ENCODE measurements at places on chromosomes 12 and 14.

DNA sequence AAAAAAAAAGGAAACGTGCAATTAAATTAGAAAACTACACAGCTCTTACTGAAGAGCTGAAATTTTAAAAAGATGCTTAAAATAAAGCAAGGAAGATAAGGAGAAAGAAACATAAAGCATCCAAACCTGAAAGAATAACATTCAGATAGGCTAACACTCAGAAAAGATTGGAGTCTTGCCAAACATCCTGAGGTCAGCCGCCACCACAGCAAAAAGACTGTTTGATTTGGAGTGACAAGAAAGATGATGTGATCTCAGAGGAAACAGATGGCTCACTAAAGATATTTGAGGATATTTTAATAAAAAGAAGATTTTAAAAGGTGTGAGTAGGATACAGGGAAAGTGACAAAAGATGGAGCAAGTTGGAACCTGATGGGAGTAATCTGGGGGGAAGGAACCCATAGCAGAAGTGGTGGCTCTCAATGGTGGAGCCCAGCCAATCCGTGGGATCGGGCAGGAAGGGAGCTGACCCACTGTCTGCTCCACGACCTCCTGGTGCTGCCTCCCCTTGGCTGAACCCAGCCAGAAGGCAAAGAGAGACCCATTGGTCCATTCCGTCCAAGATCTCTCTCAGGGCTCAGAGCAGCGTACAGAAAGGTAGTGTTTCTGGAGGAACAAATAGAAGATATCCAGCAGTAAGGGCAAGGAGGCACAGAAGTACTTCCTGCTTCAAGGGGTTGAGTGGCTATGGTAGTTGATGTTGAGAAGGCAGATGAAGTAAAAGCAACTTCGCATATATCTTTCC is 469.6 kb downstream of the RGS6 start:
- no peak for DNase-seq

- no peak for DNase-seq
Measured at GRCh38 chr12:90245391-90245790, 536.8 kb upstream of the ATP2B1 start.

DNA sequence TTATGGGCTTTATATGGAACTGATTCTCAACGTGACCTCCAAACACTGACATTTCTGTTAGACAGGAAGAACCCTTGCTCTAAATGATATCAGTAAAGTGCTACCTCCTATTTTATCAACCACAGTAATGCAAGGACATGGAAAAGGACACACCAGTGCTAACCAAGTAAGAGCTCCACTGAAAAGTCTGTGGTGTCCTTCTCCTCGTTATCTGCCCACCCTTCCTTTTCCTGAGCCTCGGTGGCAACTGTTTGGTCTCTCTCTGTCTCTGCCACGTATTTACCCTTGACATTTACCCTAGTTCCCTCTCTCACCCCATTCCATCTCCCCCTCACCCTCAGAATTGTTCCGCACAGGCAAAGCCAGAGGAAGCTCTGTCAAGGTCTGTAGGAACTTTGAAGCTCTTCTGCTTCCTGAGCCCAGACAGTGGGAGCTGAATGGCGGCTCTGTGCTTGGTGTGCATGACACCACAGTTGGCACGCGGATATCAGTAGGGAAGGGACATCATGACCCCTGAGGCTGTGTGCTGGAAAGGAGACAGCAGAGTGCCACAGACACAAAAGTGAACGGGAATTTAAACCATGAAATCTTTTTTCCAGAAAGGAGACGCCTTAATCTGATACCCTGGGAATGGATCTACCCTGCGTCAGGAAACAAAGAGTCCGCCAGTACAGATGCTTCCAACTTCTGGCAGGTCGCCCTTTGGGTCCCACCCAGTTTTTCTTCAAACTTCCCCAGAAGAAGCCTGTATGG is 50.8 kb downstream of the NTN4 start:
- DNase-seq, result no peak

DNA sequence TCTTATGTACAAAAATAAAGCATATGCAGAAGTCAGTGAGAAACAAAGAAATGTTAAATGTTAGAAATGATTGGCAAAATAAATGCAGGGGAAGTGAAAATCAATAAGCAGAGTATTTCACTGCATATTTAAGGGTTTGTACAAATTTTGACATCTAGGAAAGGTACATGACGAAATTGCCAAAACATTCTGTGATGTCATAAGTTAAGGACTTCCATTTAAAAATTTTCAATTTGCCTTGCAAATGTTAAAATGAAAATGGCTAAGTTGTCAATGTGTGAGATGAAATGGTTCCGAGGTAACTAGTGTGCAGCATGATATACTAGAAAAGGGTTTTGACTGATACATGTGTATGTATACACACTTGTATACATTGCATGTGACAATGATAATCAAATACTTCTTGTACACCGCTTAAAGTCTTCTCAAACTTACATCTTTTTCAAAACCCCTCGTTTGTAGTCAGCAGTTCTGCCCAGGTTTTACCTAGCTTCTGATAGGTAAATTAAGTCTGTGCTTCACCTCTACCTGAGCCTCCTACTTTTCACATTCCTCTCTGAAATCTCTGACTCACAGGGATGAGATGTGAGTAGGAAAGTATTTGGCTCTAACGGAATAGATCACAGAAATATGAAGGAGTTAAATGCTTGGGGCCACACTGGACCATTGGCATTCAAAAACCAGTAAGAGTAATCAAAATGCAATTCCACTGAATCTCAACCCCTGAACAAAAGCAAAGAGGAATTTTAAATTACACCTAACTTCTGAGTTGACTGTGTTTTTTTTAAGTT is 442.4 kb upstream of the FOXG1 start:
- no peak for DNase-seq

DNA sequence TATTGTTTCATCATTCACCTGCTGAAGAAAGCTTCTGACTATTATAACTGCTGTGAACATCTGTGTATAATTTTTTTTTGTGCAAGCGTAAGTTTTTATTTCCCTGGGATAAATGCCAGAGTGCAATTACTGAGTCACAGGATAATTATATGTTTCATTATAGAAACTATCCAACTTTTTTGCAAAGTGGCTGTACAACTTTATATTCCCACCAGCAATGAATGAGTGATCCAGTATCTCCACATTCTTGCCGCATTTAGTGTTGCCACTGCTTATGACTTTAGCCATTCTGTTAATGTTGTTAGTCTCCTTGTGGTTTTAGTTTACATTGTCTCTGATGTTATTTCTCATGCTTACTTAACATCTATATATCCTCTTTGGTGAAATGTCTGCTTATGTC is 88.1 kb upstream of the CCDC175 start:
- DNase-seq, result no peak

DNA sequence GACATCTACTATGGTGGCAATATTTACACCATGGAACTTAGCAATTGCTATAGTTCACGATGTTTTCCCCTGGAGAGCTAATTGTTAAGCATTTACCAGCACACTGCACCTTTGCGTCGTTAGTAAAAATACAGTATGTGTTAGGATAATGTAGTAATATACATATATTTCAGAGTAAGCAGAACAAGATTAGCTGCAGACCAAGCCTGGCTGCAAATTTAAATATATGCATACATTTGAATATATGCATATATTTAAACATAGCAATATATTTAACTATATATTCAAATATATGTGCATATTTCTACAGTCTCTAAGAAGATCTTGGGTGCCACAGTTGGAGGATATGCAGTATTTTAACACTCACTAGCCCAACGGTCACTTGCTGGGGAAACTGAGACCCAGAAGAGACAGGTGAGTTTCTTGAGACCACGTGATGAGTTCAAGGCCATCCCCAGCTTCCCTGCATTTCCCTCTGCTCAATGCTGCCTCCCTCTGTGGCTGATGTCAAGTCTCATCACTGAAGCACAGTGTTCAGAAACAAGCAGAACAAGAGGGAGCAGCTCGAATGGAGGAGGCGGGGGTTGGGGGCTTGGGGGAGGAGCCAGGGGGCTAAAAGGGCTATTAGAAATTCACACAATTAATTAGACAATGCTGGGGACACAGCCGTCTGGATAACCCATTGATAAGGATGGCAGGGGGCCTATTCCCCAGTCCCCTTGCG is 708.0 kb downstream of the MED13L start:
- DNase-seq, result no peak

- DNase-seq, result no peak
Measured at GRCh38 chr14:71725922-71726579, 206.2 kb upstream of the RGS6 start.

DNA sequence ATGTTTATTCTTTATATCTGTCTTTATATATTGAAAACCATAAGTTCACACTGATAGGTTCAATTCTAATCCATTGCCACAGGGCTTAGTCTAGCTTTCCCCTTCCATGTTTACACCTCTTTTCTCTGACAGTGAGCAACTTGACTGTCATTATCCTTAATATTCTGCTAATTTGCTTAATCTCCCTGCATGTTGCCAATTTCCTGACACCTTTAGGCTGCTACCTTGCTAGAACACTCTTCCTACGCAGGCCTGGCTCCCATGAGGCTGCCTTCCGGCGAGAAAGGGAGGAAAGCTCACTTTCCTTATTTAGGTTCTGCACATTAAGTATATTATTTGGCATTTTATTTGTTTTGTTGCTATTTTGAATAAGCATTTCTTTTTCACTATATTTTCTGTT is 12.8 kb upstream of the FRS2 start:
- no peak for DNase-seq

DNA sequence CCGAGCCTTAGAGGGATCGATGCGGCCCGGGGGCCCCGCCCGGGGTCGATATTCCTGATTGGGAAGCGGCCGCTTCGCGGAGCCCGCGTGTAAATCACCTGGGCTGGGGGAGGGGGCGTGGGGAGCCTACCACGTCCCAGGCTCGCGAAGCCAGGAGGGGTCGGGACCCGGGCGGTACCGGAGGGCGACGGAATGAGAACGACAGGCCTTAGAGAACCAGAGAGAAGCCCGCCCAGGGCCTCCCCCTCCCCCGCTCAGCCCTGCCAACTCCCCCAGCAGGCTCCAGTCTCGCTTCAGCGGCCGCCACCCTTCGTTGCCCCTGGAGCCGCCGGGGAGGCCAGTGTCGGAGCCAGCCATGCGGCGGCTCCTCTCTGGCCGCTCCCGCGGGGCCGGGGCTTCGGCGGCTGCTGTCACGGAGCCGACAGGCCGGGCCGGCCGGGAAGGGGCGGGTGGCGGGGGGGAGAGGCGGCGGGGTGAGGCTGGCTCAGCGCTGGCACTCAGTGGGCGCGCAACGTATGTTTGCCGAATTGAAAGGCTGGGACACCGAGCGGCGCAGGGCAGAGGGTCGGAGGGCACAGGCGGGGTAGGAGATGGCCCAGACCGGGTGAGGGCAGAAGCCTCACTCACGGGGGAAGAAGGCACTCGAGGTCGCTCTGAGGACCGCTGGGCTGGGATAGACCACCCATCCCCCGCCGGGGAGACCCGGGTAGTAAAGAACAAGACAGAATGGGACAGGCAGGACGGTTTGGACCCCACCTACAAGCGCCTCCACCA is 1.4 kb upstream of the DNAJC22 start:
- DNase-seq, result peak; percentile 75

DNA sequence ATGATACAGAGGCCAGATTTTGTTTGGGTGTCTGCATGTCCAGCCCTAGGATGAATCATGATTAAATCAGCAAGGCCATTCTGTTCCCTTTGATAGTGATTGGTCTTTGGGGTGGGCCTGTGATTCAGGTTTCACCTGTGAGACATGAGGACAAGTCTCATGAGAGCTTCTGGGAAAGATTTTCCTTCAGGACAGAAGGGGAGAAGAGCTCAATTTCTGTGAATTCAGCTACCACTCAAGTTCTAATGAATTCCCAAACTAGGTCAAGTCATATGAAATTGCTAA is 73.4 kb downstream of the ZNF664 start:
- DNase-seq, result no peak

- no peak for DNase-seq
Measured at GRCh38 chr14:56422221-56422620, 157.4 kb upstream of the TMEM260 start.

- peak; percentile 35 for DNase-seq
Measured at GRCh38 chr12:89389755-89390661, 37.7 kb upstream of the DUSP6 start.

- no peak for DNase-seq
Measured at GRCh38 chr14:68886109-68886434, 93.0 kb downstream of the ACTN1 start.

DNA sequence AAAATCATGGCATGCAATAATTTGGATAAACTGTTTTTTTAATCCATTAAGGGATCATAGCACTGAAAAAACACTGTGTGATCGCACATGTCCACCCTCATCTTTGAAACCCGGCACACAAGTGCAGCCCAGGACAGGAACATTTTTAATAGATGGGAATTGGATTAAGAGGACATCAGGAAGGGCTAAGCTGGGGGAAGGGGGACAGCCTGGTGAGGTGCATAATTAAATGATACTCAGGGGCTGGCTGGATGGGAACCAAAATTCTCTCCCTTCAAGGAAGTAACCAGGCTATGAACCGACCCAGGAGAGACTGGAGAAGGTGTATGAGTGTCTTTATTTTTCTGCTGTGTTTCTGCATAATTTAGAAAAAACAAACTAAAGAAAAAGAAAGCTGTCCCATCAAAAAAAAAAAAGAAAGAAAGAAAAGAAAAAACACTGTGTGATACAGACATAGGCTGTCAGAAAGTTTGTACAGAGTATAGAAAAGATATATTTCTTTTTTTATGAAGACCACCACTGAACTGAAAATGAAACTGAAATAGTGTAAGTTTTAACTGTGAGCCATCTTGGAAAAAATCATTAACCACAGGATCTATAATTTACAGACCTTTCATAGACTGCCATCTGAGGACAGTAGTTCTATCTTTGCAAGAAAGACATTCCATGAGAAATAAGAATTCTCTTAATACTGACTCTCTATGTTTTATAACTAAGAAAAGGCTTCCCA is 75.1 kb upstream of the SLC38A4 start:
- no peak for DNase-seq

DNA sequence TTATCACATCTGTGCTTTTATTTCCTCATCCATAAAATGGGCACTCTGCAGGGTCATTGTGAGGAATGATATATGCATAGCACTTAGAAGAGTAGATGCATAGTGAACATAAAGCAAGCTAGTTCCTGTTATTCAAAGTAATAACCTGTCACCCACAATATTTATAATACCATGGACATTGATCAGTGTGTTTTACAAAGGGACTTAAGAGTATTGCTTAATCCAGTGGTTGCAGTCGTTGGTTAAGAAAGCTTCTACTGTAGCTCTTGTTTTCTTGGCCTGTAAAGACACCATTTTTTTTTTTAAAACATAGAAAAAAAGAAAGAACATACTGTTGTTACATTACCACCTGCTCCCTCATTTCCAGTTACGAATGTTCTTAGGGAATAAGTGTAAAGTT is 13.1 kb downstream of the METAP2 start:
- DNase-seq, result no peak

DNA sequence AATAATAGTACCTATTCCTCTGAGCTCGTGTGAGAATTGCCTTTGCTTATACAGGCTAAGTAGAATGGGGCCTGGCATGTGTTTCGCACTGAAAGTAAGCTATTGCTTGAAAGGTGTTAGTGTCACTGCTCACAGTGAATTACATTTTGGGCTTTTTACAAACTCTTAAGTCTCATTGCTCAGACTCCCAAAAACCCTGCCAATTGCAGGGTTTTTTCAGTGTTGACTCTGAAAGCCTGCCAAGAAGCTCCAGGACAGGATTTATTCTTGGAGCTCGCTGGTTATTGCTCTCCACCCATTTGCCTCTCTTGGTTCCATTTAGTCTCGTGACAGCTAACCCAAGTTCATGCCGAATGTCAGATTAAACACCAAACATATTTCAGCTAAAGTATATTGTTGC is 39.8 kb downstream of the NOPCHAP1 start:
- DNase-seq, result peak; percentile 13

Data from right kidney (tissue), 9 donors.